CD4-positive, alpha-beta memory T cell (primary cell): ENCODE measurements at places on chromosomes 7 and 10.

- DNase-seq = no peak
These were observed 15.7 kb downstream of the NOLC1 start for GRCh38 chr10:102167861-102168260.

DNA sequence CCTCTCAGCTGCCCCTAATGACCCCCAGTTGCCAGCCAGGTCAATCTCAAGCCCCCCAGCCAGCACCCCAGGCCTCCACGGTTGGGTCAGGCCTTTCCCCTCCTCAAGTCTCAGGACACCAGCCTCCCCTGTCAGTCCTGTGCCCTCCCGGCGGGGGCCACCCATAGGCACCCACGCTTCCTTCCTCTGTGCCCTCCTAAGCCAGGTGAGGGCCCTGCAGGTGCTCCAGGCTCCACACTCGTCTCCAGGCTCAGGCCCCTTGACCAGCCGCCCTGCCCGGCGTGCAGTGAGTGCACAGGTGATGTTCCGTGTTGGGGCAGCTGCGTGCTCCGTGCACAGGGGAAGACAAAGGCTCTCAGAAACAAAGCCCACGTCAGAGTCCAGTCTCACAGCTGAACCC lies 26.8 kb upstream of the ADGRA1 start:
- no peak for DNase-seq

GRCh38 chr7:117907049-117907640 lies 33.9 kb upstream of the CTTNBP2 start:
- DNase-seq = no peak

- DNase-seq = no peak
These were observed 407.4 kb downstream of the KCNMA1 start for GRCh38 chr10:77230194-77230593.

GRCh38 chr10:75247797-75248196 lies 12.0 kb upstream of the COMTD1 start:
- no peak for DNase-seq

- DNase-seq = peak; percentile 10
These were observed 42.4 kb downstream of the REEP3 start for GRCh38 chr10:63563623-63564022.

DNA sequence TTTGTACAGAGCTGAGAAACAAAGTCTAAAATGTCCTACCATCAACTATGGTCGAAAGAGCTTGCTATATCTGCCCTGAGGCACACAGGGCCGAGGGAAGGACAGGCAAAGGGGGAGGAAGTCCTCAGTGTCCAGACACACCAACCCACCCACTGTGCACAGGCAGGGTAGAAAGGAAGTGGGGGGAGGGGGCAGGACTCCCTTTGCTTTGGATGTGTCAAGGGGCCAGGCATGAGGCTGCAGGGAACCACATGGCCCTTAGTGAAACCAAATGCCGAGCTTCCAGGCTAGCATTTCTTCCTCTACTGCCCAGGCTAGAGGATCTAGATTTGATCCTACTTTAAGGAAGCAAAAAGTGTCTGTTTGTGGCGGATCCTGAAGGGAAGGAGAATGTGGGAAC lies 28.6 kb downstream of the KCNH2 start:
- no peak for DNase-seq

DNA sequence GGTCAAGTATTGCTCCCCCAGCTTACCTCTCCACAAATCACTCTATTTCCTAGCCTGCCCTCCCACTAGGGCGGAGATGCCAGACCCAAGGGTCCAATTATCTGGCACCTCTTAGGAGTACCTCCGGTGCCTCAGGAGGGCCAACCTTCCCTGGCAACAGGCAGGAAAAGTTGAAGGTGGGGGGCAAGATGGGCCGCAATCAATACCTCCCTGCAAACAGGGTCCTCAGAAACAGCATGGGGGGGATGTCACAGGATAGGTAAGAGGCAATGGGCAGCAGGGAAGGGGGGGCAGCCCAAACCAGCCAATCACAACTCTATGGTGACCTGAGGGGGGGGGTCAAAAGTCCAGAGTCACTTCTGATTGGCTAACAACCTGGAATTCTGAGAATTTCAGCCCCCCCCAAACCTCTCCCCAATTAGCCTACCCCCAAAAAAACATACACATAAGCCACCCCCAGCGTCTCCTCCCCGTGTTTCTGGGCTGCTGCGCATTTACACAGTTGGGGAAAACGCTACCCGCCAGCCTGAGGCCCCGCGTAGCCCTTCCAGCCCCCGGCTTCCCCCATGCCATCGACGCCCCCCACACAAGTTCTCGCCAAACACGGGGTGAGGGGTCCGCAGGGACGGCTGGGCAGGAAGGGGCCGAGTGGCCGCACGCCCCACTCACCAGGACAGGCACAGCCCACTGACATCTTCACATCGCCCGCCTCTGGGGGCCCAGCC lies 589 bp downstream of the LDB1 start:
- DNase-seq = peak; percentile 48

- DNase-seq = no peak
These were observed 32.4 kb downstream of the SLIT1 start for GRCh38 chr10:97153270-97153850.

DNA sequence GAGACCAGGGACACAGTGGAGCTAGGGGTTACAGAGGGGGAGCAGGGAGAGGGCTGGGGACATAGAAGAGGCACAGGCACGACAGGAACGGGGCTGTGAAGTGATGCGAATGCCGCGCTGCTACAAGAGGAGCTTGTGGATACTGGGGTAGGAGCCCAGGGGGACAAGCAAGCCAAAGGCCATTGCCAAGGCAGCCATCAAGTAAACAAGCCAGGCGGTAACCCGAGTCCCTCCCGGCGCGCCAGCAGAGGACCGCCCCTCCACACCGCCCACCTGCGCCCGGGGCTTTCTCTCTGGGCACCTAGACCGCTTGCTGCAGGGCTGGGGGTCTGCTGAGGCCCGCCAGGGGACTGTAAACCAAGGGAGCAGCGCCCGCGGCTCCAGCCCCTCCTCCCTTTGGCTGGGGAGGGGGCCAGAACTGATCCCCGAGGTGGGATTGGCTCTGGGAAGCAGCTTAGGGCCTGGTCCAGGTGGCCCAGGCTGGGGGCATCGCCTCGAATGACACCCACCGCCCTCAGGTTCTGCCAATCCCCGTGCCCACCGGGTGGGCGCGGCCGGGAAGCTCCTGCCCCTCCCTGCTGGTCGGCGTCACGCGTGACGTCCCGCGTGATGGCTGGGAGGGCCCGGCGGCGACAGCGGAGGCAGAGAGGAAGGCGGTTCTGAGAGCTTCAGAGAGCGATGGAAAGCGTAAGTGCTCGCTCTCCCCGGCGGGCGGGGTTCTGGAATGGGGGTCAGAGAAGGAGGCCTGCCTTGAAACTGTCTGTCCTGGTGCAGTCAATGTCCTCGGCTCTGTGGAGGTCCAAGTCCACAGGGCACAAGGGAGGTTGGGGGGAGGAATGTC lies 982 bp downstream of the SFXN3 start:
- DNase-seq = peak; percentile 83

DNA sequence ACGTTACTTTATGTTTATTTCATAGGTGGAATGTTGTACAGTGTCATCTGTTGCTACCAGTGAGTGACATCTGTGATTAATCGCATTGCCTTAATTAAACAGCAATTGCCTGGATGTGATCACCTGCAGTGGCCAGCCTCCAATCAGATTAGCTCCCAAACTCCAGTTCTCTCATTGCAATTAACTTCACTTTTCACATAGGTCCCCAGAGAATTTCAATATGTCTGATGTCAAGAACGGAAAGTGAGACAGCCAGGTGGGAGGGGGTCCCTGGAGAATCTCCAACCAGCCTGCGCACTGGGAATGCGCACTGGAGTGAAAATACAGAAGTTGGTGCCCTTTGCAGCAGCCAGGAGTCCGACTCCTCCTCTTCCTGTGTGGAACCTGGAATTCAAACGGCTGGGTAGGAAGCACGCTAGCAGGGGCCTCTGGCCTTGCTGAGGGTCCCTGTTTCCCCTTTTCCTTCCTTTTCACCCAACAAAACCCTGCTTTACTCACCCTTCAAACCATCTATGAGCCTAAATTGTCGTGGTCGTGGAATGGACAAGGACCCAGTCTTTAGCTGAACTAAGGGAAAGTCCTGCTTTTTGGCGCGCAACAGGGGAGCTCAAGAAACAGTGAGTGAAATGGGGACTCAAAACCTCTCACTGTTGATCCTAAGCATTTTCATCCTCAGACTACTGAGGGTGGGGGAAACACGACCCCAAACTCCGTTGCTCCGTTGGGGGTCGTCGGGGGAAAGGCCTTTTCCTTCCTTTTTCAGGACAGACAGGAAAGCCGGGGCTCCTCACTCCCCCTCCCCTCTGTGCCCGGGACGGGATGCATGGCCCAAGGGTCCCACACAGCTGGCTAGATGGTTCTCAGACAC lies 1355.5 kb upstream of the LRRTM3 start:
- no peak for DNase-seq

DNA sequence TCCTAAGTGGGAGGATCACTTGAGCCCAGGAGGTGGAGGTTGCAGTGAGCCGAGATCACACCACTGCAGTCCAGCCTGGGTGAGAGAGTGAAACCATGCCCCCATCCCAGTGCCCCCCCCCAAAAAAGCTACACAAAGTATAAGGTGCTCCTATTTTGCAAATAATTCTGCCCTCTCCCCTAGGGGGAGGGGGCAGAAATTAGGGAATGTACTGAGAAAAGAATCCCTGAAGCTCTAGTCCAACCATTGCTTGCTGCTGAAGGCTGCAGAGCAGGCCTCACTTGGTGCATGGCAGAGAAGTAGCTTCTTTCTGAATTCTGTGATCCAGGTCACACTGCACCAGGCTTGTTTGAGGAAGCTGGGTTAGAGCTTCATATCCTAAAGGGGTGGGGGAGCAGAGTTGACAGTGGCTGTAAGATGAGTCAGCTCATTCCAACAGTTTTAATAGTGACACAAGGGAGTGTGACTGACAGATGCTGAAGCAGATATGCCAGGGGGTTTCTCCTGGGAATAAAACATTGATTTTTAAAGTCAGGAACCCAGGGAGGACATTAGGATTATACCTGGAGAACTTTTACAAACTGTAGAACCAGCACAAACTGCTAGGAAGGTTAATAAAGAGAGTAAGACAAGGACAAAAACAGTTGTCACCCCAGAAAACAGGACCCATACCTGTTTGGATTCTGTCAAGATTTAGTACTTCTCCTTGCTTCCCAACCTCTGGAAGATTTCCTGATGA lies 32.8 kb upstream of the STRIP2 start:
- DNase-seq = no peak

- no peak for DNase-seq
These were observed 484 bp downstream of the ZNF438 start for GRCh38 chr10:31031205-31031557.

GRCh38 chr7:101401390-101402080 lies 38.9 kb downstream of the COL26A1 start:
- no peak for DNase-seq

DNA sequence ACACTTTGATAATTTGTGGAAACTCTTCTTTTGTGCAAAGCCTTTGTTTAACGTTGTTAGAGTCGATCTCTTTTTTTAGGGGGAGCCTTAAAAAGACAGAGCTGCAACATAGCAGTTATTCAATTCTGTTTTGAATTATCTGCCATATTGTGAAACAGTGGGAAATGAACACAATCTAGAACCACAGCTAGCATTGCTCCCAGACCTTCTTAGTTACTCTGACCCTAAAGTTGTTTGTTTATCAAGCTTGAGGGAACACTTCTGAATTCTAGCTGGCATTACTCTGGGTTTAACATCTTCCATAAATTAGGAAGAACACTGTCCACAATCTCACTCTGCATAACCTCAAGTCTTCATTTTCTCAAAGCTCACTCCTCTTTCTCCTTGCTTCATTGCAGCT lies 217.7 kb downstream of the PRKG1 start:
- DNase-seq = no peak

DNA sequence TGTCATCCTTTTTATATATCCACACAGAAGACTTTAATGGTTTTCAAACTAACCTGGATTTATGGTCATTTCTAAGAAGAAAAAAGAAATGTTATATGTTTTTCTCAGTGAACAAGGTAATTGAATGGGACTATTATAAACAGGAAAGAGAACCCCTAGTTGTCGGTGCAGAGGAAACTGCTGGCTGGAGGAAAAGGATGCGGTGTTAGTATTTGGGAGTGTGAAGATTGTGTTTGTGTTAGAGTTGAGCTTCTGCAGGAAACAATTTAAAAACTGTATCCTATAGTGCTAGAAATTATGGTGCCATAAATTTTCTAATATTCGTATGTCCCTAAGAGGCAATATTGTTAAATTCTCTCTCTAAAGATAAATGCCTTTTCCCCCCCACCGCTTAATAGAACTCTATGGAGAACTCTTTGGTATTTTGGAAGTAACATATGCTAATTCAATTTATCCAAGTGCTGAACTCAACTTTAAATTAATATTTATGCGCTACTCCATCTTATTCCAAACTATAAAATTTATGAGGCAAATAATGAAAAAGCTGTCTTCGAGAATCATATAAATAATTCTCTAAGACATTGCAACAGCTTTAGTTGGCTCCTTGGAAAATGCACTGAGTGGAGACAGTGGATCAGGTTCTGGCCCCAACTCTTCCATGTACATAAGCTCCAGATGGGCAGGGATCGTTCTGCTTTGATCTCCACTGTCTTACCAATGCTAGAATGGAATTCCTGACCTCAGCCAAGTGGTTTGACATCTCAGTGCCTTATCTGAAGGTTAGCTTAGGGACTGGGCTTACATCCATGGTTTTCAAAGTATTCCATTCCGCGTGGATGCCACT lies 5.6 kb downstream of the BZW2 start:
- DNase-seq = no peak

- DNase-seq = no peak
These were observed 27.4 kb upstream of the PLA2G12B start for GRCh38 chr10:72981882-72982529.

GRCh38 chr7:27147199-27148030 lies at the start of gene HOXA6:
TSS of gene HOXA6 (minus strand) at chr7:27147774. CDS start at chr7:27147749, 25 bp downstream.
- DNase-seq = no peak

GRCh38 chr10:51629934-51630639 lies 69.3 kb downstream of the CSTF2T start:
- DNase-seq = no peak

DNA sequence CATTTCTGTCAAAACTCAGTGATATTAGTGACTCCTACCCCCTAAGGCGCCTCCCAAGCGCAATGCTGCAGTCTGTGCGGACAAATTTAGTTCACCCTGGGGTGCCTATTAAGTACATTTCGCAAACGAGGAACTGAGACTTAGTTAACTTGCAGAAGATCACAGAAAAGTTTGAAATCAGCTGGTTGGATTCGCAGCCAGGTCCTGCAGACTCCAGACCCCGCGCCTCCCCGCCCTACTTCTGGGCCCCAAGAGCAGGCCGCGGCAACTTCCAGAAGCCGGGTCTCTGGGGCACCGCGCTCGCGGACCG lies 588 bp downstream of the CYREN start:
- DNase-seq = no peak

- no peak for DNase-seq
These were observed 50.6 kb downstream of the ZNF438 start for GRCh38 chr10:30980951-30981616.
